ENCODE measurements at places on chromosomes 4 and X. TPM values are rescaled to one million over a fixed set of nuclear protein-coding genes. Genes with fewer than 3 reads are reported as not detected.

GRCh38 chrX:9293051-9293496, 171.8 kb upstream of the TBL1X start:
- DNase-seq, result no peak

Gene PPEF2
- not detected for polyA plus RNA-seq

- no peak for DNase-seq
These were observed 173.7 kb downstream of the CENPC start for GRCh38 chr4:67371615-67372014.

Gene PABPC4L
- polyA plus RNA-seq, result 8.1 TPM

Gene CNGA1
- polyA plus RNA-seq, result 3.3 TPM

DNA sequence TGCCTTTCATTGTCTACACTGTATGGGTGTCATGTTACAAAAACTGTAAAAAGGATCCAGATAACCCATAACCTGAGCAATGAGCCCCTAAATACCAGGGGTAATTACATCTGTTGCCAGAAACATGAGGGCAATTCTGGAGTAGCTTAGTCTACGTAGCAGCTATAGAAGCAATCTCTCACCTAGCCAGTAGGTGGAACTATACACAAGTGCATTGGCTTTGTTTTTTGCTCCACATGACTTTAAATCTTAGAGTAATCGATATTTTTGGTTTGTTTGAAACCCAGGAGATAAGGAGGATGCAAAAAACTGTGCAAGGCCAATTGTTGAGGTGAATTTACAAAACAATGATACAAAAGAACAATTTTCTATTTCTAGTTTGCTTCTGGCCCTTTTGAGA, 57.5 kb downstream of the GPR82 start:
- no peak for DNase-seq

Gene GSTCD
- 14.6 TPM for polyA plus RNA-seq

GRCh38 chrX:28850955-28851354, 263.7 kb downstream of the IL1RAPL1 start:
- DNase-seq, result no peak
